Renal cortex interstitium (tissue), 15 donors: ENCODE measurements at places on chromosomes 13 and 19. TPM values are rescaled to one million over a fixed set of nuclear protein-coding genes. Genes with fewer than 3 reads are reported as not detected.

SYDE1 gene
- polyA plus RNA-seq, result 21.3 TPM

LRP3 gene
- 18.4 TPM for polyA plus RNA-seq

TUBA3C gene
- not detected for polyA plus RNA-seq

PTPRH gene
- polyA plus RNA-seq, result 0.12 TPM

KRTDAP gene
- 1.1 TPM for polyA plus RNA-seq

CLC gene
- 2.6 TPM for polyA plus RNA-seq

DNAAF3 gene
- 8.1 TPM for polyA plus RNA-seq

THSD8 gene
- polyA plus RNA-seq, result 9.0 TPM

NLRP9 gene
- not detected for polyA plus RNA-seq

NDUFS7 gene
- 84.1 TPM for polyA plus RNA-seq

ONECUT3 gene
- not detected for polyA plus RNA-seq

ANGPTL4 gene
- polyA plus RNA-seq, result 3.1 TPM

MAMSTR gene
- polyA plus RNA-seq, result 5.0 TPM

YJEFN3 gene
- polyA plus RNA-seq, result 6.8 TPM

BLVRB gene
- polyA plus RNA-seq, result 49.3 TPM

ZNF345 gene
- 21.4 TPM for polyA plus RNA-seq

YIF1B gene
- polyA plus RNA-seq, result 33.8 TPM

IGSF23 gene
- polyA plus RNA-seq, result 0.83 TPM

KLF1 gene
- 0.27 TPM for polyA plus RNA-seq

CAPS gene
- polyA plus RNA-seq, result 43.9 TPM

CYP2F1 gene
- not detected for polyA plus RNA-seq

WDR62 gene
- 6.2 TPM for polyA plus RNA-seq

FCER2 gene
- 0.14 TPM for polyA plus RNA-seq

KLC3 gene
- 1.3 TPM for polyA plus RNA-seq

SULT2A1 gene
- 0.12 TPM for polyA plus RNA-seq

CLDND2 gene
- 0.54 TPM for polyA plus RNA-seq

TUBB4A gene
- polyA plus RNA-seq, result 29.5 TPM

NPAS1 gene
- polyA plus RNA-seq, result 1.4 TPM

KLK10 gene
- 0.37 TPM for polyA plus RNA-seq

THSD1 gene
- 7.1 TPM for polyA plus RNA-seq

SIRT2 gene
- polyA plus RNA-seq, result 42.1 TPM

LRRC25 gene
- polyA plus RNA-seq, result 0.88 TPM

ELAVL3 gene
- 0.19 TPM for polyA plus RNA-seq

ZNF223 gene
- 10.7 TPM for polyA plus RNA-seq

MCEMP1 gene
- polyA plus RNA-seq, result 0.14 TPM

LYL1 gene
- polyA plus RNA-seq, result 5.5 TPM

EHD2 gene
- polyA plus RNA-seq, result 28.6 TPM

NOTCH3 gene
- polyA plus RNA-seq, result 96.0 TPM

KLK2 gene
- polyA plus RNA-seq, result not detected

CLEC17A gene
- 0.16 TPM for polyA plus RNA-seq

CYP2A6 gene
- polyA plus RNA-seq, result not detected

BRCA2 gene
- polyA plus RNA-seq, result 7.8 TPM

PGLYRP1 gene
- 0.45 TPM for polyA plus RNA-seq
